Spleen (tissue), 13 donors: ENCODE measurements at places on chromosomes 12 and 14. TPM values are rescaled to one million over a fixed set of nuclear protein-coding genes. Genes with fewer than 3 reads are reported as not detected.

VAMP1 gene
- total RNA-seq = 32.5 TPM

TGFB3 gene
- total RNA-seq = 41.5 TPM

DNA sequence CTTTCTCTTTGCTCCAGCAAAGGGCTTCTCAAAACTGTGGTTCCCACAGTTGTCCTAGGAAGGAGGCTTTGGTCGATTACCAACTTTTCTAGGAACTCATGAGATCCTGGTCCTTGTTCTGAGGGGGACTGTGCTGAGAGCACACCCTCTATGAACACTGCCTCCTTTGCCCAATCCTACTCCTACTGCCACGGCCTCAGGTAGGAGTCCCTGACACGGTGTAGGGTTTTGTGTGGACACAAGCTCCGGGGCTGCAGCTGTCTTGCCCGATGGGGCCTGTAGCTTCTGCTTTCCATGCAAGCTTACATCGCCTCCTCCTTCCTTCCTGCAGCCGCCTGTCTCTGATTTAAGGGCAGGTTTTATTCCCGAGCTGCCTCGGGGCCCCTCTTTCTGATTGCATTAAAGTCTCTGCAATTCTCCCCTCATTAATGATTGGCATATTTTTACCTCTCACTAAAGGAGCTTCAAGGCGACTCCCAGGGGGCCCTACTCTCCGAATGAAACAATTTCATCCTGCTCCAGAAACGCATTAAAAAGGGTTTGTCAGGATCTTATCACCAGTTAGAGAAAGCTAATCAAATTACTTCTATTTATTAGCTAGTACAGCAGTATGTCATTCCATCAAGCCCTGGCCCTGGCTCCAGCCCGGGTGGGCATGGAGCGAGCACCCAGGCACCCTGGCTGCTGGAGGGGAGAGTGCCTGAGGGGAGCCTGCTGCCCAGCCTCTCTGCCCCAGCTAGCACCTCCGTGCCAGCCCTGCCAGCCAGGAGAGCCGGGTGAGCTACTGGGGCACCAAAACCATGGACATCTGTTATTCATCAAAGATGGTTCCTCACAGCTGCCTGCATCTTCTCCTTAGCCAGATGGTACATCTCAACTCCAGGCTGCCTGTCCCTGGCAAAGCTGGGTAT lies 38.0 kb upstream of the ESRRB start:
- H3K36me3 ChIP-seq = no peaks in the 10 kb centered on the region
- H3K4me1 ChIP-seq = no peaks in the 10 kb centered on the region
- H3K27ac ChIP-seq = no peak overlapping the region
- DNase-seq = no peak

DNA sequence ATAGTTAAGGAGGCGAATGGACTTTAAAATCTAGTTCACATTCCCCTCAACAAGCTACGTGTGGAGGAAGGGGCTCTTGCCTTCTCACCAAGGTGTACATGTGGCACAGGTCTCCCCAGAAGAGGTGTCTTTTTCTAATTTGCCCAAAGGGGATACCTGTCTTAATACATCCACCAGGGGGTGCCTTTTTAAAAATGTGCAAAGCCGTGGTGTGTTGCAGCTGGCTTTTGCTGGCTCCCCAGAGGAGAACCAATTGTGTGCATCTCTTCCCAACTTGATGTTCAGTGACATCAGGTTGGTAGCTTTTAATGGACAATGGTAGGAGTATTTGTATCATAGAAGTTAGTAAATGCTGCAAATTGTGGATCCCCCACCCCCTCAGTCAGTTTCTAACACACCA lies 33.8 kb downstream of the CREBL2 start:
- peaks cover 9% of the 10 kb centered on the region for H3K36me3 ChIP-seq
- no peak overlapping the region for H3K4me3 ChIP-seq
- H3K27ac ChIP-seq = no peak overlapping the region
- H3K27me3 ChIP-seq = no peaks in the 10 kb centered on the region
- no peak for DNase-seq

LTBR gene
- 86.6 TPM for total RNA-seq

- H3K27me3 ChIP-seq = no peaks in the 10 kb centered on the region
- DNase-seq = no peak
- H3K27ac ChIP-seq = no peak overlapping the region
- no peaks in the 10 kb centered on the region for H3K4me1 ChIP-seq
- H3K36me3 ChIP-seq = peaks cover 90% of the 10 kb centered on the region
- no peak overlapping the region for H3K4me3 ChIP-seq
Observed at GRCh38 chr12:132719141-132719953, 8.7 kb downstream of the PGAM5 start.

ZDHHC22 gene
- not detected for total RNA-seq

SPRING1 gene
- 24.5 TPM for total RNA-seq
